Hypothalamus (tissue), 51 donors: ENCODE measurements at places on chromosomes 13 and 19.

- no peak for DNase-seq
Measured at GRCh38 chr19:6890938-6891337, 3.6 kb downstream of the ADGRE1 start.

GRCh38 chr13:112699322-112699918, 9.6 kb downstream of the ATP11A start:
- no peak for DNase-seq

- DNase-seq, result no peak
Measured at GRCh38 chr13:51524829-51525566, 59.3 kb upstream of the WDFY2 start.

DNA sequence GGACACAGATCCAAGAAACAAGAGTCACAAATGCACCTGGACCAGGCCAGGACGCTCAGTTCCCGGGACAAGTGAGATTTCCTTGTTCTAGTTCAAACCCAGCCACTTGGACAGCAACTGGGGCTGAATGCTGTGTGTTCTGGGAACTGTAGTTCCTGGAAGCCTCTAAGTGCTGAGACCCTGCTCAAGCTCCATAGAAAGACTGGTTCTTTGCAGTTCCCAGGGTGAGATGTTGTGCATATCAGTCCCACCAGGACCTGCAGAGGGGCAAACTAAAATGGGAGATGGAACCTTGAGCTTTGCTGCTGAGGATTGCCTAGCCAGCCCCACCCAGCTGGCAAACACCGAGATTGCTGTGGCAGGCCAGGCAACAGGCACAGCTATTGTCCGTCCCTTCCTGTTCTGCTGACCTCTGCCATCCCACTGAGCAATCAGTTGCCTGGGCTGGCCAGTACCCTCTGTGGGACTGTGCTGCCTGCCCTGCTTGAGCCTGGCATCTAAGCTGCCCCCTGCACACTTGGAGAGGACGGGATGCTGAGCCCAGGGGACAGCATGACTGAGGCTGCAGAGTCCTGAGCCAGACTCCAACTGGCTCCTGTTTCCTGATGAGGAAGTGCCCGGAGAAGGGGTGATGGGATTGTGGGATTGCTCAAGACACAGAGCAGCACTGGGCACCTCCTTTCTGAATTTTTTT, 1.4 kb upstream of the GIPC1 start:
- peak; percentile 32 for DNase-seq

DNA sequence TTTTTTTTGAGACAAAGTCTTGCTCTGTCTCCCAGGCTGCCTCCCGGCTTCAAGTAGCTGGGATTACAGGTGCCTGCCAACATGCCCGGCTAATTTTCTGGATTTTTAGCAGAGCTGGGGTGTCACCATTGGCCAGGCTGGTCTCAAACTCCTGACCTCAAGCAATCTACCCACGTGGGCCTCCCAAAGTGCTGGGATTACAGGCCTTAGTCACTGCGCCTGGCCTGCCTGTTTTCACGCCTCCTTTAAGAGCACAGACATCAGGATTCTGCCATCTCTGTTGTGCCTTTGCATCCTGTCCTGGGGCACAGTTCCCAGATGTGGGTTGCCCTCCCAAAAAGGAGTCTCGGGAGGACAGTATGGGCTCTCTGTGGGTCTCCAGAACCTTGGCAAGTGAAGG, 2.5 kb upstream of the PRAM1 start:
- no peak for DNase-seq

DNA sequence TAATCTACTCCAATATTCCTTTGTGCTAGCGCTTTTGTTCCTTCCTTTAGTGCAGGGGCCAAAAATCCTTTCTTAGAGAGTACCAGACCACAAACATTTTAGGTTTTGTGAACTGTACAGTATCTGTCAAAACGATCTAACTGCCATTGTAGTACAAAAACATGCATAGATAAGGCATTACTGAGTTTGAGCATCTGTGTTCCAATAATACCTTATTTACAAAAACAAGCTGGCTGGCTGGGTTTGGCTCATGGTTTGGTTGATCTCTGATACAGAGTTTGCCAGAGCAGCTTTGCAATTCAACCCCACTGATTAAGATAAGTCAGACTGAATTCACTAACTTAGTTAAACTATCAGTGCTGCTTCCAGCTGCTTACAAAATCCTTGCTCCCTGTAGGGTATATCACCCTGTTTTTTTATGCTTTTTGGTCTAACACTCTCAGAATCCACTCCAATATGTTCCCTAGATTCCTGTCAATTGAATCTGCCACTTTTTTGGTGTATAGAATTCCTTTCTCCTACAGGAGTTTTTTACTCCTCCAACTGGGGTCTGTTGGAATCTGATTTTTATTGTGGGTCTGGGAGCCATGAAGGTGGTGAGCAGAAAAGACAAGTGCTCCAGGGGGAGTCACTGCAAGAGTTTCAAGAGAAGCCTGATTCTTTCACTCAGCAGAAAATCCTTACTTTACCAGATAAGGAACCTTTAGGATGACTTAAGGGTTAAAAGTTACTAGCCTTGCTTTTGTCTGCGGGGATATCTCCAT, 1399.4 kb downstream of the EFNB2 start:
- DNase-seq, result no peak

DNA sequence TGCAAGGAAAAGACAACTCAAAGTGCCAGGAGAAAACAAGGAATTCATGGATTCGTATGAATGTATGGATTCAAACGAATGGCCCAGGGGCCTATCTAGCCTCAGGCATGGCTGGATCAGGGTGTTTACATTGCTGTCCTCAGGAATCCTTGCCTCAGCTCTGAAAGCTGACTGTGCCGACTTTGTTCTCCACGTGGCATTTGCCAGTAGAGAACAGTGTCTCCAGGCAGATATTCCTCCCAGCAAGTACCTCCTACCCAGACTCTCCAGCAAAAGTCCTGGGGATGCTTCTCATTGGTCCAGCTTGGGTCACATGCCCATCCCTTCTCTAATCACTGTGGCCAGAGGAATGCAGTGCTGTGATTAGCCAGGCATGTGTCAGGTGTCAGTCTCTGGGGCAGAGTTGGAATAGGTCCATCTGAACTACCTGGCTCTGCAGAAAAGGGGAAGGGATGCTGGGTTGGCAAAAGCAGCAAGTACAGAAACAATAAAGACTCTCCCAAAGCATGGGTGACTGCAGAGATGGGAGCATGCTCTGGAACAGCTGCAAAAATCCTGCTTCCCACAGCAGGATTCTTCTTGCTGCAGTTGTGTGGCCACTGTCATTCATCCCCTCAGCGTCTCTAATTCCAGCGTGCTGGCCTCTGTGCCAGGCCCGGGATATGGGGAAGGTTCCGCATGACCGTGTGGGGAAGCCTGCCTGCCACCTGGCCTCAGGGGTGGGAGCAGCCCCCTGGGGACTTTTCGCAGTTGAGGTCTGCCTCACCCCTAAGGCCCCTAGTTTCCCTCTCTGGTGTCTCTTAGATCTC, 30.0 kb downstream of the CCNE1 start:
- DNase-seq, result no peak

DNA sequence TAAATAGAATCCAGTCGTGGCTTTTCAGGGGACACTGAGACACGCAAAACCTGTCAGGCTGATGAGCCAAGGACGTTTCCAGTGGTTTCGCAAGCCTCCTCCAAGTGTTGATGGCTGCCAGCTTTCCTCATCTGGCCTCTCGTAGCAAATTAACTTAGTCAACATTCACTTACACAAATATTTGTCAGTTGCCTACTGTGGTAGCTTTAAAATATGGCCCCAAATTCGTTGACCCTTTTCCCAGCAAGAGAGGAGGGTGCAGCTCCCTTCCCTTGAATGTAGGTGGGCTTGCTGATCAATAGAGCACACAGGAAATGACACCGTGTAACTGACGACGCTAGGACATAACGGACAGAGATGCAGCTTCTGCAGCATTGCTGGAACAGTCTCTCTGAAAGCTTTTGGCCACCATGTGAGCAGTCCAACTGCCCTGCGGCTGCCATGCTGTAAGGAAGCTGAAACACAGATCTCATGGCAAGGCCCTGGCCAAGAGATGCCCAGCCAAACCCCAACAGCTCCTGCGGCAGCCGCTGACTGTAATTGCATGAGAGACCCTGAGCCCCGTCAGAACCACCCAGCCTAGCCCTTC, 5.5 kb upstream of the RANBP3 start:
- DNase-seq, result no peak

DNA sequence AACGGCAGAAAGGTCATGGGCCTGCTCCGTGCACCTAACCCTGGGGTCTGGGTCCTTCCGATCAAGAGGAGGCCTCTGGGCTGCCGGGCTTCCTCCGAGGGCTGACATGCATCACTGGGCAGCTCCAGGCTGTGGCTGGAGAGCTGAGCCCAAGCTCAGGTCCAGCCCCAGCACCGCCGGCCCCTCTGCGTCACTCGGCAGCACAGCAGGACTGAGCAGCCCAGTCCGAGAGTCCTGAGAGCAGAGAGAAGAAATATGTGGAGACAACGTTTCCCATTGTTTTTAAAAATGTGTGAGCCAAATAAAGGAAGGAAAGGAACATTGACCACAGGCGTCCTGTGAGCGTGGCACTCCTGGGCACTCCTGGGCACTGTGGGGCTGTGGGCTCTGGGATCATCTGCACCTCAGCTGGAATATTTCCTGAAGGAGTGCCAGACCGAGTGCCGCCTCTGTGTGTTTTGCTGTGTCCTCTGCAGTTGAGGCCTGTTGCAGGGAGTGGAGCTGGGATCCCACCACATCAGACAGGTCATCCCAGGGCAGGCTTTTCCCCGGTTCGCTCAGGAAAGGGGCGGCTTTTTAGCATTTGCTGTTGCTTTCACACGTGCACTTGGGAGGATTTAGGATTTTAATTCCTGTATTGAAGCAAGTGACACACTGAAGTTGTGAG, 37.8 kb upstream of the TFDP1 start:
- DNase-seq, result no peak

- no peak for DNase-seq
Measured at GRCh38 chr19:41735071-41735600, 20.2 kb upstream of the CEACAM6 start.

DNA sequence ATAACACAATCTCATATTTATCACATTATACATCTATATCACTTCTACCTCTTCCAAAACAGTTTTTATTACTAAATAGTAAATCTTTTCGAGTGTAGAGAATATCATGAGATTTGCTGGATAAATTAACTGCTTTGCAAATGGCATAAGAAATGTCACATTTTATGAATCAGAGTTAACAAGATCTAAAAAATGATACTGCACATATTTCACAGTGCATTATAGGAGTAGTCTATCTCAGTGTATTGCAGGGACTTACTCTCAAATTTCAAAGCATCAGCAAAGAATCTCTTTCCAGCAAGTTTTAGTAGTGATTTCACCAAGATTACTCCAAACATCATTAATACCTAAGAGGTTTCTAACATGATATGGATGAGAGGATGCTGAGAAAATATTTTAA, 687.1 kb upstream of the SLITRK1 start:
- DNase-seq, result no peak

- DNase-seq, result no peak
Measured at GRCh38 chr19:8686549-8686948, 12.0 kb downstream of the ACTL9 start.

GRCh38 chr13:41587490-41587889, 130.1 kb downstream of the RGCC start:
- DNase-seq, result no peak

GRCh38 chr19:28535352-28535775, 677.6 kb downstream of the UQCRFS1 start:
- DNase-seq, result no peak

GRCh38 chr13:61275736-61276135, 139.9 kb downstream of the PCDH20 start:
- DNase-seq, result no peak

- no peak for DNase-seq
Measured at GRCh38 chr19:7254590-7254989, 39.6 kb downstream of the INSR start.

- DNase-seq, result peak; percentile 76
Measured at GRCh38 chr19:27906081-27906480, 1306.9 kb downstream of the UQCRFS1 start.

DNA sequence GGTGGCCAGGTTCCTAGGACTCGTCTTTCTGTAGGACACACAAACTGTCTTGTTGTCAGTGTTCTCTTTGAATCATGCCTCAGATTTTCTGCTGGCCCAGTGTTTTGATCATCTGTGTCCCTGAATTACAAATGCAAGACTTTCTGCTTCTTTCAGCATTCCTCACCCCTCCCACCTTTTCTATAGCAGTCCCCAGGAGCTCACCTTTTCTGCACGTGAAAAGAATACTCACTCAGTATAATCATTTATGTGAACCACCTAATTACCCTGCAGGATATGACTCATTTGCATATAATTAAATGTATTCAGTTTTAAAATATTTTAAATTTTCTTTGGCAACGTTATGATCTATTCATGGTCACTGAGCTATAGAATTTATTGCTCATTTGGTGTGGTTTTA, 389.2 kb downstream of the ITGBL1 start:
- no peak for DNase-seq

- no peak for DNase-seq
Measured at GRCh38 chr19:41299755-41300089, 10.2 kb upstream of the CCDC97 start.

DNA sequence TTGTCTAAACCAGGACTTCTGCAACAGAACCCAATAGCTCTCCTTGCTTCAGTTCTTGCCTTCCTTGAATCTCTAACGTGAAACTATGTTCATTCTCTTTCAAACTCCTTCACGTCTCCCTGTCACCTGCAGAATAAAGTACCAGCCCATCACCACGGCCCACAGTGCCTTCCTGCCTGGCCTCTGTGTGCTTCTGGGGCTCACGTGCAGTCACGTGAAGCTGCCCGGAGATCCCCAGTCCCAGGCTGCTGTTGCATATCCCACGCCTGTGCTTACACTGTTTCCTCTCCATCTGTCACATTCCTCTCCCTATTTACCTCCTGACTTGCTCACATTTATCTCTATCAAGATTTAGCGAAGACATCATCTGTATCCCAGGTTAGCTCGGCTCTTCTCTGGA, 102.8 kb downstream of the STARD13 start:
- no peak for DNase-seq

DNA sequence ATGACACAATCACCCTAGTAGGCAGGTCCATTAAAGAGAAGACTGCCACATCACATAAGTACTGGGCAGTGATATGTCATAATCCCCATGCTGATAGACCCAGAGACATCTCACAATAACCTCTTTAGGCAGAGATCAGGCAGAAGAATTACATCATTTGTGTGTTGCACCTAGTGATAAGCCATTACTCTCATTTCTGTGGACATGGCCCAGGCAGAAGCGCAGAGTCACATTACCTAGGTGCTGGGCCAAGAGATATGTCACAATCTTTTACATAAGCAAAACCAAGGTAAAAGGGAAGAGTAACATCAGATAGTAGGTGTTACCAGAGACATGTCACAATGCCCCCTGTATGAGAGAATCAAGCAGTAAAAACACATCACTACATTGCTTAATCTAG, 71.9 kb downstream of the ZNF726 start:
- DNase-seq, result no peak

DNA sequence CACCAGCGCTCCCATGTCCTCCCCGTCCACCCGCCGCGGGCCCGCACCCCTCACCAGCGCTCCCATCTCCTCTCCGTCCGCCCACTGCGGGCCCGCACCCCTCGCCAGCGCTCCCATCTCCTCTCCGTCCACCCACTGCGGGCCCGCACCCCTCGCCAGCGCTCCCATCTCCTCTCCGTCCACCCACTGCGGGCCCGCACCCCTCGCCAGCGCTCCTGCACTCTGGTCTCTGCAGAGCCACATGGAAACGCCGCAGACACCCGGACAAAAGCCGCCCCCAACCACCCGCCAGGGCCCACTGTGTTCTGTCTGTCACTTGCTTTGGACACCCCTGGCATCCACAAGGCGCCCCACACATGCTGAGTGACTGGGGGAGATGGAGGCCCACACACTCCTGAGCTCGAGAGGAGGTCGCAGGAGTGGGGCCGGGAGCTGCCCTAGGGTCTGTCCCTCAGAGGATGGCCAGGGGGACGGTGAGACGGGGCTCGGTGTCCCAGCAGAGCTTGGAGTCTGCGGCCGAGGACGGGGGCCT, 7.4 kb downstream of the CFD start:
- no peak for DNase-seq

GRCh38 chr13:53004573-53004972, 24.0 kb upstream of the OLFM4 start:
- DNase-seq, result no peak
